ENCODE measurements at places on chromosomes 3 and 15. TPM values are rescaled to one million over a fixed set of nuclear protein-coding genes. Genes with fewer than 3 reads are reported as not detected.

GRCh38 chr3:4809922-4810321 lies 169.3 kb upstream of the BHLHE40 start:
- H3K27ac ChIP-seq, result no peak overlapping the region
- H3K4me3 ChIP-seq, result no peak overlapping the region
- H3K27me3 ChIP-seq, result no peaks in the 10 kb centered on the region

- no peaks in the 10 kb centered on the region for H3K27me3 ChIP-seq
- DNase-seq, result no peak
- no peaks in the 10 kb centered on the region for H3K4me1 ChIP-seq
- no peak overlapping the region for H3K4me3 ChIP-seq
Measured at GRCh38 chr3:42728668-42729364, 26.2 kb upstream of the HHATL start.

GRCh38 chr15:40002295-40002694 lies 36.7 kb downstream of the SRP14 start:
- H3K4me1 ChIP-seq, result no peaks in the 10 kb centered on the region
- no peak overlapping the region for H3K27ac ChIP-seq
- peaks cover 88% of the 10 kb centered on the region for H3K36me3 ChIP-seq

DNA sequence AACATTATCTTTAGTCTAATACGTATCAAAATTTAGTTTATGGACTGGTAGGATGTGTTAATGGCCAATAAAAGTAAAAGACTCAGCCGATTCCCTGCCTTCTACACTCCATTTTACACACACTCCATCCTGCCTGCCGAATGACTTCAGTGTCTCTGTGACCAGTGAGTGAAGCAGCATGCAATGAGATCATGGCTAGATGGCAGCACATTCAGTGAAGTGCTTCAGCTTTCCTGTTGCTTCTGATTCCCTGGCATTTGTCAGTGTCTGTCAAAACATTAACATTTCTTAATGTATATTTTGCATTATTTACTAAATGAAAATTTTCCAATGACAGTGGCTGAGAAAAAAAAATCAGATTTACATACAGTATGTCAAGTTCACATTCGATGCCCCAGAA lies 412.0 kb downstream of the FHIT start:
- H3K27ac ChIP-seq, result no peak overlapping the region
- no peaks in the 10 kb centered on the region for H3K36me3 ChIP-seq
- no peaks in the 10 kb centered on the region for H3K27me3 ChIP-seq
- no peaks in the 10 kb centered on the region for H3K4me1 ChIP-seq

- no peaks in the 10 kb centered on the region for H3K4me1 ChIP-seq
- no peaks in the 10 kb centered on the region for H3K27me3 ChIP-seq
- H3K36me3 ChIP-seq, result peaks cover 96% of the 10 kb centered on the region
- no peak overlapping the region for H3K27ac ChIP-seq
- no peak overlapping the region for H3K4me3 ChIP-seq
Measured at GRCh38 chr15:50740955-50741354, 24.6 kb downstream of the SPPL2A start.

NDUFB5 gene
- total RNA-seq, result 93.9 TPM

ZNF654 gene
- 30.7 TPM for total RNA-seq

GNB5 gene
- 6.4 TPM for total RNA-seq

FETUB gene
- total RNA-seq, result not detected

PLIN1 gene
- 7.6 TPM for total RNA-seq
